ENCODE measurements at places on chromosomes 3 and 15. TPM values are rescaled to one million over a fixed set of nuclear protein-coding genes. Genes with fewer than 3 reads are reported as not detected.

CASR gene
- total RNA-seq, result 0.37 TPM

TICRR gene
- 2.3 TPM for total RNA-seq

COX5A gene
- total RNA-seq, result 151 TPM

CCR9 gene
- total RNA-seq, result 0.20 TPM
